ENCODE measurements at places on chromosomes 4 and X.

GRCh38 chr4:32243926-32244325 is 1523.8 kb downstream of the PCDH7 start:
- DNase-seq = no peak

DNA sequence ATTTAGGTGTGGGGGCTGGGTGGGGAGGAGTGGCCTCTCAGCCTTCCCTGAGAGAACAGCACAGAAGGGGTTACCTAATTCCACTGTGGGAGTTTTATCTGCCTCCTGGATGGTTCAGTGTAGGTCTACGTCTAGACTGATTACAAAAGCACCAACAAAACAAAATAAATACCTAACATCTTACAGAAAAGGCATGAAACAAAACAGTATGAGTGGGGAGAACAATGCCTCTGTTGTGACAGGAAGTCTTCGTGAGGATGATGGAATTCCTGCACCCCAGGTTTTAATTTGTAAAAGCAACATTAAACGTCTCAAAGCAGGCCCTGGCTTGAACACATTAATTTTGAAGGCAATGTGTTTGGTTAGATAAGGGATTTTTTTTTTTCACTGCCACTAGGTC is 112.1 kb upstream of the GPC4 start:
- no peak for DNase-seq

DNA sequence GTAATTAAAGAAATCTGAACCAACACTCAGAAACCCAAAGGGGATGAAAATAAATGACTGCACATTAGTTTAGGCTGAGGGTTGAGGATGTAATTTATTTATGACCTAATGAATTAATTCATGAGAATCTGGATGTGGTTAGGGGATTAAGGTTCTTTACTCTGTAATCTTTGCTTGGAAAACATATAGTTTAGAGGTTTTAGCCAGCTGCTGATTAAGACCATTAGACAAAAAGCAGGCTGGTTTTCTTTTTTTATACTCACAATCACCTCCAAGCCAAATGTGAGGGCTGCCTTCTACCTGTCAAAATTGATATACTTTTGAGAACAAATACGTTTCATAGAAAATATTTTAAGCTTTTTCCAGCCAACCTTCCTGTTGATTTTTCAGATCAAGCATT is 2705.8 kb downstream of the PCDH7 start:
- DNase-seq = no peak

DNA sequence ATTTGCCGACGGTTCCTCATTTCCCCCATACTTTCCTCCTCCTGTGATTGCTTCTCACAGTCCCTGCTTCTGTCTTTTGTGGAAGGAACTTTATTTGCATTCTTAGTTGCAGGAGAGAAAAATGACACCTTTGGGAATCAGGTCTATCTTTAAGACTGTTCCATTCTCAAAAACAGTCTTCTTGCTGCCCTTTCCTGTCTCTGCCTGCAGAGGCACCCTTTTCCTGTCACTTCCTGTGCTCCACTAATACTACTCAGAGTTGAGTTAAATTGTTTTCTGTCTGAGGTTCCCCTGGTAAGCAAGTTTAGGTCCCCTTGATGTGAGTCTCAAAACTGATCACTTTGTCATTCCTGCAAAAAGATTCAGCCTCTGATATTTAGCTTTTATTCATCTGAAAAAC is 208.8 kb upstream of the CLNK start:
- DNase-seq = no peak

- no peak for DNase-seq
Observed at GRCh38 chr4:12973522-12973921, 510.6 kb downstream of the RAB28 start.

DNA sequence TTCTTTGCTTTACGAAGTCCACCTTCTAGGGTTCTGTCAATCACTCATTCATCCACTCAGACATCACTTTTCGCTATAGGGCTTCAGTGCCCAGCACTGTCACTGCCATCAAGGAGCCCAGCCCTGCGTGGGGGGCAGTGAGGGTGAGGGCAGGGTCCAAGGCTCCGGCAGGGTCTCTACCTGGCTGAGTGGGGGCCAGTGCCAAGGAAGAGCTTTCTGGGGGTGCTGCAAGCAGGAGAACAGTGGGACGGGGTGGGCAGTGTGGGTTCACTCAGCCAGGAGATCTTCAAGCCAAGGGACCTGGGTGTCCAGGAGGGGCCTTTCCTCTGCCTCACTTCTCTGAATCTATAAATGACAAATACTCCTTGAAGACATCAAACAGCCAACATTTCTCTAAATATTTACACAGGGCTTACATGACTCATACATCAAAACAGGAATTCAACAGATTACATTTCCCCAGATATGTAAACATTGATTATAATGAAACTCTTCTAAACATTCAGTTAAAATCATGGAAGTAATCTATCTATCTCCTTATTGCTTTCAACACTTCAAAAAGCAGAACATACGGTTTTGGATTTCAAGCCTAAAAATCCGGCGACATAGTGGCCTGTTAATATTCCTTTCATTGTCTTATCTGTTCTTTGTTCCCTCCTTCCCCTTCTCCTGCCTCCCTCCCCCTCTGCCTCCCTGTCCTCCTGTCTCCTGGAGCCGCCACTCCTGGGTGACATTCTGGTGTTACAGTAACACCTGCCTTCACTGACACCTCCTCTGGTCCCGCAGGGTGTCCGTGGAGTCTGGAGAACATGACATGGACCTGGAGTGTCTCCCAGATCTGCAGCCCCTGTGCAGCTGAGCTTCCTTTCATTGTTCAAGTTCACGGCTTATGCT is 94.4 kb upstream of the ADRA2C start:
- no peak for DNase-seq

DNA sequence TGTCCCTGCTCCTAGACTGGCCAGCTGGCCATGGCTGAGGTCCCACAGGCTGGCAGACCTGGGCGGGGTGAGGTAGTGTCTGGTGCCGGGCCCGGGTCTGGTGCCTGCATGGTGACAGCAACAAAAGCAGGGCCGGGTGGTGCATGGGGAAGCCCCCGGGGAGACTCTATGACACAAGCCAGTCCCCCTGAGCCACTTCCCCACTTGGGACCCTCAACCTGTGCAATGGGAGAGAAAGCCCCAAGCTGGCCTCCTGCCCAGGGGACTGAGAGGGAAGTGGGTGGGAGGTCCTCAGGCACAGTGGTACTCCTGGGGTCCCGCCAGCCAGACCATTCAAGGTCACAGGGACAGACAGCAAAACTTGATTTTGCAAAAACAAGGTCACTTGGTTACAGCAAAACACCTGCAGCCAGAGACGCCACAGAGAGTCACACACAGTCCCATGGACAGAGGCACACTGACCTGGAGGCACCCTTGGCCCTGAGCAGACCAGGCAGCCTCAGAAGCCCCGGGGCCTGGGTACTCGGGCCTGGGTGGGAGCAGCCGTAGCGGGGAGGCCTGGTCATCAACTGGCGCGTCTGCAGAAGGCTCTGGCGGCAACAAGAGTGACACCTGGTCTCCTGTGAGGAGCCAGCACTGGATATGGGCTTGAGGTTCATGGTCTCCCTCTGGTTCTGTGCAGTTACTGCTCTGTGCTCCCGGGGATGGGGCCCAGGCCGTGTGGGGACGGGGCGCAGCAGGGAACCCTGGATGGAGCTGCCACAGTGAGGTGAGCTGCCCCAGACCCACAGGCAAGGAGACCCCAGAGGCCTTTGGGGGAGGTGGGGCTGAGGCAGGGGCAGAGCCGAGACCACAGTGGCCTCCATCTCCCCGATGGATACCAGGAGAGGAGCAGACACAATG is 60.6 kb downstream of the HTRA3 start:
- DNase-seq = no peak
